Tibial nerve (tissue), 4 donors: ENCODE measurements at places on chromosomes 2 and 18. TPM values are rescaled to one million over a fixed set of nuclear protein-coding genes. Genes with fewer than 3 reads are reported as not detected.

DNA sequence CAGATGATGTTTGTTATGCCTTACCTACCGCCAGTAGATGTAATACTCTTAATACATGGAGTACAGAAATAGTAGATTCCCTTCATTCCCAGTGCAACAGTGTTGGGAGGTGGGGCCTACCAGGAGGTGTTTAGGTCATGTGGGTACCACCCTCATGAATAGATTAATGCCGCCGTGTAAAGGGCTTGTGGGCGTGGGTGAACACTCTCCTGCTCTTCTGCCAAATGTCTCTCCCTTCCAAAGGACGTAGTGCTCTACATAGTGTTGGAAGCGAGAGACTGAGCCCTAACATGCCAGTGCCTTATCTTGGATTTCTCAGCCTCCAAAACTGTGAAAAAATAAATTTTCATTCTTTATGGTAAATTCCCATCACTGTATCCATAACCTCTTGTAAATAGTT lies 30.1 kb downstream of the PLEKHA3 start:
- no peak for DNase-seq

DNA sequence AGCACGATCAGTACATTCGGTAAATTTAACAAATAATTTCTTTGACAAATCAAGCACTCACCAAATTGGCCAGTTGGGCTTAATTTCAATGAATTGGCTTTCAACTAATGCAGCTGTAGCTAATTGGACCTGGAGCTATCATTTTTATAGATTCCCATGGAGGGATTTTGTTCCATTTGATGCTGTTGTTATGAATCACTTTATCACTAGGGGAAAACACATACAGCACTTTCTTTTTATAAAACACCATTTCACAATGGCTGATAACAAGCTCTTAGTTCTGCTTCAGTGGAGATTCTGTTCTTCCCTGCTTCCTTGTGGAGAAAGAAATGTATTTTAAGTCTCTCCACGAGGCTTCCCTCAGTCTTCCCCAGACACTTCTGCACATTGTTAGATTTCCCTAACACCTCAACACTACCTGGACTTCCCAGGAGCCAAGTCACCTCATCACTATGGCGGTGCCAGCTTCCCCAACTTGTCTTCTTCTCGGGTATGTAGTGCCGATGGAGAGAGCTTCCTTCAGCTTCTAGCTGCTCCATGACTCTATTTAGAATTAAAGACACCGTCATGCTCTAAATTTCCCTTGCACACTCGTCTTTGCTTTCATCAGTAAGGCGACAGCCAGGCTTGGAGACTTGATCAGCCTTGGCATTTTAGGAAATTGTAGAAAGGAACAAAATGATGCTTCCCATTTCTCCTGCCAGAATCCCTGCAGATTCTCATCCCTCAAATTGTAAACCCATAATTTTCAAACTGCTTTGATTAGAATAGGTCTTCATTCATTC lies 72.0 kb downstream of the INPP5D start:
- no peak for DNase-seq

DNA sequence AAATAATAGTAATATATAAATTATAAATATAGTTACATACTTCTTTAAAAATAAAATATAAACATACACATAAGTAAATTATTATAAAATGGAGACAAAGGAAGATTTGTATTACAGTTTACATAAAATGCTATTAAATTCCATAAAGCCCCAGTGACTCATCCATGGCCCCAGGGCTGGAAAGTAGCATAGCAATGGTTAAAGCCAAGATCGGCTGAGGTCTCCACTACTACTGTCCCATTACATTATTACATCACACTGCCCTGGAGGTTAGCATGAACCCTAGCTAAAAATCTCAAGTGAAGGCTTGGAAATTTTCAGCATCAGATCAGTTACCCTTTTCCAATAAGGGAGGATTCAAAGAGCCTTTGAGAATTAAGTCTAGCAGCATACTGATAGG lies 936.2 kb downstream of the DSC3 start:
- DNase-seq: no peak

DNA sequence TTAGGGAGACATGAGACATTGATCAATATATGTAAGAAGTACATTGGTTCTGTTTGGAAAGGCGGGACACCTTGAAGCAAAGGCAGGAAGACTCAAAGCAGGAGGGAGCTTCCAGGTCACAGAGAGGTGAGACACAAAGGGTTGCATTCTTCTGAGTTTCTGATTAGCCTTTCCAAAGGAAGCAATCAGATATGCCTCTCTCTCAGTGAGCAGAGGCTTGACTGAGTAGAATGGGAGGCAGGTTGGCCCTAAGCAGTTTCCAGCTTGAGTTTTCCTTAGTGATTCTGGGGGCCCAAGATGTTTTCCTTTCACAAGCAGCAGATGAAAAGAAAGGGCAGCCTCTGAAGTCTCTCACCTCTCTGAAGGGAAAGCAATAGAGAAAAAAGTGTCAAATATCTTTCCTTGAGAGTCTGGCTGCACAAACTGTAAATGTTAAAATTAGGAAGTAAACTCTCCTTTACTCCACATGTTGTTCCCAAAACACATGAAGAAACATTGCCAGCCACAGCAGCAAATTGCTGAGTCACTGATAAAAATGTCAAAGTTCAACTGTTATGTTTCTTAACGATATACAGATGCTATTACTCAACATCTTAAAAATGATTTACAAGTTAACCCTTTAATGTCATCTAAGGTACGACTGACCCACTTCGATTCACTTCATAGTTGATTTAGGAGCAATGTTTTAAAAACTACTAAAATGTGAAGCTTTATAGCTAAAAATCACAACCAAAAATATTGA lies 40.3 kb downstream of the CYB5A start:
- no peak for DNase-seq

- DNase-seq: no peak
Measured at GRCh38 chr2:172554352-172555271, 1.3 kb upstream of the PDK1 start.

DNA sequence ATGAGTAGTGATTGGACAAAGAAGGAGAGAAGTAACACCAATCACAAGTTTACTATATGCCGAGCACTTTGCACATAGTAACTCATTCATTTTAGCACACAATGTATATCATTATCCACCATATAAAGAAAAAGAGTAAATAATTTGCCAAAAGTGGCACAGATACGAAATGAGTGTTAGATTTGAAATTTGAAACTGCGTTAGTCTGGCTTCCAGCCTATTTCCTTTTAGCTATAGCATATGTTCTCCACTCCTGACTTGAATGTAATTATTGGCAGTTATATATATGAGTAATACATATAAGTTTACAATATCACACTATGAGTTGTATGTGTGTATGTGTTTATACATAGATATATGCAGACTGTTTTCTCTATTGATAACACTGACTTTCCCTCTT lies 98.6 kb downstream of the NOL4 start:
- DNase-seq: no peak

NT5DC4 gene
- total RNA-seq: not detected

CHRND gene
- total RNA-seq: not detected
